ENCODE measurements at places on chromosomes 1 and 21.

DNA sequence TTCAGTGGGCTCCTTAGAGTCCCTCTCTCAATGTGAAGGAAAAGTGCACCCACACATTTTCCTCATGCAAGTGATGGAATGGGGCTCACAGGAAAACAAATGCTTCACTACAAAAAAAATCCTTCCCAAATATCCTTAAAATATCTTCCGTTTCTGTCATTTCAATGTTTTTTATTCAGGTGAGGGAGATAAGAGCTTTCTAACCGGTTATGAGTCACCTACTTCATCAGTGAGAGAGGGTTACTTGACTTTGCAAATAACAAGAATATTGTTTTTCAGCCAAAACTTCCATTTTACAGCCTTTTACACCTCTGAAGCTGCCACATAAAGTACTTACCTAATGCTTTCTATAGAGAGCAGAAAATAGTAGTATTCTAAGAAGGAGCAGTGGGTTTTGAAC is 98.3 kb upstream of the CD55 start:
- no peak for DNase-seq

DNA sequence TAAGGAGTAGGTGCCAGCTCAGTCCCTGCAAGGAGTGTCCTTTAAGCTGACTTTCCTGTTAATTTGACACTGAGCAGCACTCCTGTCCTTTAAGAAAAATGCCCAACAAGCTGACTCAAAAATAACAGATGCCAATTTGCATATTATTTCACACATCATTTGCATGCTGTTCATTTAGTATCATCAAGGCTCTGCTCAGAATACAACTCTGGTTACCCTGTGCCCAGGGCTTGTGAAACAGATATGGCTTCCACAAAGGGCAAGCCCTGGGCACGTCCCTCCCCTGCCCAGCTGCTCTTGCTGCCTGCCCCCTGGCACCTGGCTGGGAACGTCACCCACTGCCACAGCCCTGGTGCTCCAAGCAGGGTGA is 10.3 kb downstream of the KCNN3 start:
- DNase-seq: no peak

- DNase-seq: no peak
These were observed 175.5 kb downstream of the ACTL8 start for GRCh38 chr1:17930635-17931034.

DNA sequence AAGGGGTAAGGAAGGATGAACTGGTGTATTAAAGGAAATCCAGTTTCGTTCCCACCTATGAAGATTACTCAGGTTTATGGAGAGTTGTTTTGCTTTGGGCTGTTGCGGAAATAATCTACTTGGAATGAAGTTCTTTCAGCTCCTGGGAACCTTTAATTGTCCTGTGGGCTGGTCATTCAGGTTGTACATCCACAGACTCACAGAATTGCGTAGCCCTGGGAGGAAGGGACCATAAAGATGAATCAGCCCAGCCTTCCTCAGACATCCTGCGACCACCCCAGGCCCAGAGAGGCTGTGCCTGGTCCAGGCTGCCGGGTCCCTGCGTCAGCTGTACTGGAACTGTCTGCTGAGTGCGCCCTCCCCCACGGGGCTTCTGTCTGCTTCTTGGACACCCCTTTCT is 72.7 kb downstream of the GALNT2 start:
- no peak for DNase-seq

DNA sequence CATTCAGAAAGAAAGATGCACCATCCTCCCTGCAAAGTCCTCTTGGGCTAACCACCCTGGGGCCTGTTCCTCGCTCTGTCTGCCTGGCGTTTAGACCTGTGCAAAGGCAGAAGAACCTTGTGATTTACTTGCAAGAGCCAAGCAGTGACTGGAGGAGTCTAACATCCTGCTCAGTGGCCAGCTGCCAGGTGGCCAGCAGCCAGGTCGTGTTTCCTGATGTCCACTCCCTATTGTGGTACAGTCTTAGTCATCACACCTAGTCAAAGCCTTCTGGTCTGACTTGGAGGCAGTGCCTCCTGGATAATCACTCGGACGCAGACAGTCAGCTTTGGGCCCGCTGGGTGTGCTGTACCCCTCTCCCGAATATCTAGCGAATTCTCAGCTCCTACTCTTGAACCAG is 118.1 kb downstream of the PGBD5 start:
- DNase-seq: no peak

- no peak for DNase-seq
These were observed 74.5 kb downstream of the NID1 start for GRCh38 chr1:235990330-235990795.

DNA sequence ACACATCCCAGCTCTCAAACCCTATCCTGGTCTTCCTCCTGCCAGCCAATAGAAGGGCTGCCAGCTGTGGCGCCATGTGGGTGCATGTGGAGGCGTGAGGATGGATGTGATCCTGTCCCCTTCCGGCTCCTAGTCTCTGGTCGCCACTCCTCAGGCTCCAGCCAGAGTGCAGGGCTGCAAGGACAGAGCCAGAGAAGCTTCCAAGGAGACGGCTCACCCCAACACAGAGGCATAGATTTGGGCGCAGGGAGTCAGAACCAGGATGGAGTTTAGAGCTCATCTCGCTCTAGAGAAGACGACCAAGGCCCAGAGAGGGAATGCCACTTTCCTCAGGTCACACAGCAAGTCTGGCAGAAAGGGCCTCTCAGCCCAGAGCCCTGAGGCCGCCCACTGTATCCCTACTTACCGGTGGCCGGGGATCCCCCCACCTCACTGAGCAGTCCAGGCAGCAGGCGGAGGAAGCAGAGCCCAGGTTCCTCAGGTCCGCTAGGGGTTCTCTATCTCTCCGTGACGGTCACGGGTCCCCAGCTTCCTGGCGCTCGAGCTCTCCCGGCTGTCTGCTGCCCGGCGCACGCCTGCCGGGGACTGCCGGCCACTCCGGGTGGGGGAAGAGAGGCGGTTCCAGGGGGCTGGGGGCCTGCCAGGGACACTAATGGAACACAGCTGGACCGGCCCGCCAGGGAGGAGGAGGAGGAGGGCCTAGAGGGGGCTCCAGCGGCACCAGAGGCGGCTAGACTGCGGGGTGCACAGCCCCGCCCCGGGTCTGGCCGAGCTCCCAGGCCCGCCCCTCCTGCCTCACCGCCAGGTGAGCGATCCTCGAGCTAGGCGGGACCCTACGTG is at the start of gene COL16A1:
Gene COL16A1 (minus strand): TSS at position 587 of the 840 bp plus-strand sequence. CDS start 1,824 bp downstream, outside the sequence.
- peak; percentile 63 for DNase-seq

DNA sequence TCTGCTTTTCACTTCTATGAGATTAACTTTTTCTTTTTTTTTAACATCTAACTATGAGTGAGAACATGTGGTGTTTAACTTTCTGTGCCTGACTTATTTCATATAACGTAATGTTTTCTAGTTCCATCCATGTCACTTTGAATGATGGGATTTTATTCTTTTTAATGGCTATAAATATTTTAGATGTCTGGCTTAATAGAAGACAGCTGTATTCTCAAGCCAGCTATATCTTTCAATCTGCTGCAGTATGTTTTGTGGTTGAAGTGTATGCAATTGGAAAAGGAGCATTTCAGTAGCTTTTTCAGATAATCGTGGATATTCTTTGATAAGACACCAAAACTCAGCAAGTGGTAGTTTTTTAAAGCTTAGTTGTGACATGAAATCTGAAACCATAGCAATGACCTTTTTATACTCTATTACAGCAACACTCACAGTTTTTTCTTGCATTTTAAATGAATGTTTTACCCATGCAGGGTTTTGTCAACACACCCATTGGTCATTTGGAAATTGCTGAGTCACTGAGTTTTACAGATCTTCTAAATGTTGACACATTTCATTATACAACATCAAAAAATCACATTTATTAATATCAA is 5.7 kb upstream of the SVBP start:
- DNase-seq: no peak
